ENCODE measurements at places on chromosomes 6 and 20.

DNA sequence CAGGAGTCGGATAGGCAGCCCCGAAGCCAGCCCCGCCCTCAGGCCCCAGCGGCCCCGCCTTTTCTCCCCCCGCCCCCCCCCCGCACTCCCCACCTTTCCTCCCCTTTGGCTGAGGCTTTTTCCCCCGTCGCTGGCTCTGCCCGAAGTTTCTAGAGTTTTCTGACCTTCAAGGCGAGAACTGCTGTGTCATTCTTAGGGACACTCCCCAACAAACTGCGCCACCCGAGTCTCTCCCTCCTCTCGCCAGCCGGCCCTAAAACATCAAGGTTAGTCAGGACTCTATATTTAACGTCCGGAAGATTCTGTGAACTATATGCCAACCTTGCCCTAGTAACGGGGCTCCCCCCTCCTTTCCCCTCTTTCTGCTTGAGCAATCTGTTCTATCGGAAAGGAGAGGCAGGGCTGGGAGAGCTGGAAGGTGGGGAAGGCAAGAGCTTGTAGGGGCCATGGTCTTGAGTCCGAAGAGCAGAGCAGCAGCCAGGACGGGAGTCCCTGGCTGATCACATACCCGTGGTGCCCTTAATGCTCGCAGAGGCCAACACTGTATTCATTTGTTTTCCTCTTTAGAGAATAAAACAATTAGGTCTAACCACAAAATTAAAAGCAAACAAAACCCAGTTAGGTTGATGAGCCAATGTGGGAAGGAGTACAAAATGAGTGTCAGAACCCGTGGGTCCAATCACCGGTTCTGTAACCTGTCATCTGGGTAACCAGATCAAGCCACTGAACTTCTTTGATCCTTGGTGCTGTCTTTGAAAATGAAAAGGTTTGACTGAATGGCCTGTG, 5.3 kb upstream of the HSPA1B start:
- DNase-seq: peak; percentile 88

DNA sequence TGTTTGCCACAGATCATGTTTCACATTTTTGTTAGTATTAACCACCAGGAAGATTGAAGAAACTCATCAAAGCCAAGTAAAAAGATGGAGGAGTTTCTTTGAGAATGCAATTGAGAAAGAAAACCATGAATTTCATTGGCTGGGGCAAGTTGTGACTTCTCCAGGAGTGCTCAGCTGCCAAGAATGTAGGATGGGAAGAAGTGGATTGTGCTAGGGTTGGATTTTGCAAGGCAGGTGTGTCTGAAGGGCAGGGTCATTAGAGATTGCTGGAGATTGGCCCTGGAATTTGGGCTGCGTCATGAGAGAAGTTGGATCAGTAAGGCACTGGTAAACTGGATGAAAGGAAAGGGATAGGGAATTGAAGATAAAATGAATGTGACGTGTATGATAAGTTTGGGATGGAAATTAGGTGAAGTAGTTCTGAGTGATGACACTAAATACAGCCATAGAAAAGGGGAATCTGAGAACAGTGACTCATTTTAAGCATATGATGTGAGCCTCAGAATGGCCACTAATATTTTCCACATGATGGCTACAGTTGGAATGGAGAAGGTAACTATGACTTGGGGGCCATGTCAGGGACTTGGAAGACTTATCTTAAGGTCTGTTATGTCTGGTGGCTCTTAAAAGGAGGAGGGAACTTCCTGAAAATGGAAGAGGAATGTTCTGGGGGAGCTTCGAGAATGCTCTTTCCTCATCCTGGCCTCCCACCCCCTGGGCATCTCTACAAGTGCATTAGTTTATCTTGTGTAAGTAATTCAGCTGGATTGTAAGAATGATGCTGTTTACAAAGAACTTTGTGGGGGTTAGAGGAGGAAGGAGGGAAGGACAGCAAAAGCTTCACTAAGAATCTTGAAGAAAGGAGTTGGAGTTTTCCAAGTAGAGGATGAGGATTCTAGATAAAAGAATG, 27.8 kb upstream of the ERVFRD-1 start:
- no peak for DNase-seq

GRCh38 chr6:25318589-25318988, 39.4 kb downstream of the CARMIL1 start:
- no peak for DNase-seq

GRCh38 chr6:13859871-13860555, 45.7 kb upstream of the MCUR1 start:
- no peak for DNase-seq

DNA sequence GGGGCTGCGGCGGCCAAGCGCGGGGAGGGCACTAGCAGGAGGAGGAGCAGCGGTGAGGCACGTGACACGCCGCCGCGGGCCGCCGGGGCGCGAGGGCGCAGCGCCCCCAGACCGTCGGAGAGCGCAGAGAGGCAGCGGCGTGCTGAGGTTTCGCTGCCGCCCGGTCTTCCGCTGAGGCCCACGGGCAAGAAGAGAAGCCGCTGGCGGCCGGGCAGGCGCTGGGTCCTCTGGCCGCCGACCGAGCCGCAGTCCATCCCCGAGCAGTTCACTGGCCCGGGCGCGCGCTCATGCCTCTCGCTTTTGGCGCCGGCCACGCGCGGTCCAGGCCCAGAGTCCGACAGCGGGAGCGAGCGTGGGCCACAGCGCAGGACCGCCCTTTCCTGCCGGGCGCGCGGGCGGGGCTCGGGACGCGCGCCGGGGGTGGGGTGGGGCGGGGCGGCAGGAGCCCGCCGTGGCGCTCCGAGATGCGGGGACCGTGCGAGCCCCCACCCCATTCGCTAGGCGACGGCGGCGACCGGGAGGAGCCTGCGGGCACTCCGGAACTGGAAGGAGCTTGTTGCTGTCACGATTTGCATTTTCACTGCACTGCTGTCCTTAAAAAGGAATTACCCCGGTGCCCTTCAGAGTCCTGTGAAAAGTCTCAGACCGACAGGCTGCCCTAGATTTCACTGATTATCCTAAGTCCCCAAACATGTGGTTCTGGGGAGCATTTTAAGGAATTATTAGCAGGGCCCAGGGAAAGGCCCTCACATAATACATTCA, at the start of gene MCUR1:
TSS of gene MCUR1 (minus strand) at position 382 of the 762 bp plus-strand sequence. CDS start at position 254, 128 bp downstream.
- peak; percentile 90 for DNase-seq

DNA sequence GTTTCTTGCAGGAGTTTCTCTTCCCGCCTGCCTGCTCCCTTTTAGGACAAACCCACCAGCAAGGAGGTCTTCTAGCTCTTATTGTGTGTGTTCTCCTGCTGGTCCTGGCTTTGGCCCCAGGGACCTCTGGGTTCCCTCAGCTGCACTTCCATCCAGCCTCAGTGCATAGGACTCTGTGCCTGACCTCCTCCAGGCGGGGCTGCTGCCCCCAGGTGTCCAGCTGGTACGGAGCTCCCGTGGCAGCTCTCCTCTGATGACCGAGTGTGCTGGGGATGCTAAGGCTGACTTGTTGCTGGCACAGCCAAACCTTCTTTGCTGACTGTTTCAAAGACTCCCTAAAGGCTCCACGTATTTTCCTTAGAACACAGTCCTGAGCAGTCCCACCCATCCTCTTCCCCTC, 167.6 kb upstream of the PROKR2 start:
- DNase-seq: no peak

DNA sequence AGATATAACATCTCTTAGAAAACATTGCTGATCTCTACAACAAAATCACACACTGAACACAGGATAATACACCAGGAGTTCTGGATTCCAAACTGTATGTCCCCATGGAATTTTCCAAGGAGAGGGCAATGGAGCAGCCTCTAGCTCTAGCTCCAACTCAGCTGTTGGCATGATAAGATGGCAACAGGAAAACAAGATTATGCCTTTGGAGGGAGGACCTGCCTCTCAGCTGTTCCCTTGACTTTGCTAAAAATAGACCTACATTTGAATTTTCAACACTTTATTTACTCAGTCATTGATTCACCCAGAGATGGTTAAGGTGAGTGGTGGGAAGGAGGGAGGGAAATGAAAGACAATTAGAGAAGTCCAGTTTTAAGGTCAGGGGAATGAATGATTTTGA, 246.7 kb downstream of the ALDH8A1 start:
- DNase-seq: no peak

GRCh38 chr20:63415647-63416391, 54.7 kb upstream of the CHRNA4 start:
- no peak for DNase-seq

DNA sequence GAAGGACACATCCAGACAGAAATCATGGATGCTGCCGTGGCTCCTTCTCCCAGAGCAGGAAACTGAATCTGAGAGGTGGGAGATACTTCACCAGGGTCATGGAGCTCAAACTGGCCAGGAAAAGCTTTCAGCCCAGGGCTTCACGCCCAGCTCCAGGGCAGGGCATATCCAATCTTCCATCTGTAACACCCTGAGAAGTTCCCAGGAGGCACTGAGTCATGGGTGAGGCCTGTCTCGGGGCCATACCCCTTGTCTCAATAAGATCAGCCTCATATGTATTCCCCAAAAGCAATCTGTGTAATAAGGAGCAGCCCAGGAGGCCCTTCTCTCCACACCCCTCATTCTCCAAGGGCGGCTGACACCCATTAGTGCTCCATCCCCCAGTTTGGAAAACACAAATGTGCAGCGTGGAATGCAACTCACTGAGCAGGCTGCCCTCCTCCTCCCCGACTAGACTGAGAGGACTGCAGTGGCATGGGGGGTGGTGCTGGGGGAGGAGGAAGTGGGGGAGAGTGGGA, 439.3 kb upstream of the SULF2 start:
- DNase-seq: no peak

DNA sequence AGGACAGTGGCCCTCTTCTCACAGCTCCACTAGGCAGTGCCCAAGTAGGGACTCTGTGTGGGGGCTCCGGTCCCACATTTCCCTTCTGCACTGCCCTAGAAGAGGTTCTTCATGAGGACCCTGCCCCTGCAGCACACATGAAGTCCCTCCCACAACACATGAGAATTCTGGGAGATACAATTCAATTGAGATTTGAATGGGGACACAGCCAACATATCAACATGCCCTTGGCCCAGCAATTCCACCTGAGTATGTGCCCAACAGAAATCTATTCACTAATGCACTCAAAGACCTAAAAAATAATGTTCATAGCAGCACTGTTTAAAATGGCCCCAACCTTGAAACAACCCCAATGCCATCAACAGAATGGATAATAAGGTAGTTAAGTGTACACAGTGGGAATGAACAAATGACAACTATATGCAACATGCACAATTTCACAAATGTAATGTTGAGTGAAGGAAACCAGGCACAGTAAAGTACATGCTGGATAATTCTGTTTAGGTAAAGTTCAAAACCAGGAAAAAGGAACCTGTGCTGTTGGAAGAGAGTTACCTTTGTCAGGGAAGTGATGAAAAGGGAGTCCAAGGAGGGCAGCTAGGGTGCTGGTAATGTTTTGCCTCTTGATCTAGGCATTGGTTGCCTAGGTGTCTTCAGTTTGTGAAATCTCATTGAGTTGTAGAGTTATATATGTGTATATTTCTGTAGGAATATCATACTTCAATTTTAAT, 16.1 kb downstream of the ISM1 start:
- DNase-seq: no peak

- no peak for DNase-seq
Observed at GRCh38 chr20:22371843-22372242, 212.5 kb downstream of the FOXA2 start.

DNA sequence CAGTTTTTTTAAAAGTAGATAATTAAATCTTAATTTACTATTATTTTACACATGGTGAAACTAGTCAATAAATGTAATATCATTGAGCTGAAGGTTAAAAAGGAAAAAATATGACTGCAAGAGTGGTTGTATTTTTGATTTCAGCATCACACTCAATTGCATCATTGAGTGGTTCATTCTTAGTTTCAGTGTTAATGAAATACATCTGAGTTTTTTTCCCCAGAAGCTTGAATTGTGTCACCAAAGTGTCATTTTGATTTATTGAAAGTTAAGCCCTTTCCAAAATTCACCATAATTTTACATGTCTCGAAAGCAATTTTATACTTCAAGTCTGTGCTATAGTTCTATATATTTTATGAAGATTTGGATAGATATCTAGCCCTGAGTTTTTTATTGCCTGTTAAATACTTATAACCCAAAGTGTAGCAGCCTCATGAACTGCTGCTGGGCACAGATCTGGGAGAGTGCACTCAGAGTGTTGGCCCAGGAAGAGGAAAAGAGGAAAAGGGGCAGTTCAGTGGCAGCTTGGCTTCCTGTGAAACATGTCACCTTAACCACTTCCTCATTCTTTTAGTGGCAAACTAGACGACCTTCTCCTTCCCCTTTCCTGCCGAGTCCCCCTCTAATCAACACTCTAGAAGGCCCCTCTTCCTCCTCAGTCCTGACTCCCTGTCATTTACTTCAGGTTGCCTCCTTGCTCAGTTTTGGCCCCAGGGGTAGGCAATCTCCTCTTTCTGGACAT, 140.7 kb downstream of the ESR1 start:
- no peak for DNase-seq

GRCh38 chr6:32759669-32760068, 3.7 kb downstream of the HLA-DQB2 start:
- no peak for DNase-seq

DNA sequence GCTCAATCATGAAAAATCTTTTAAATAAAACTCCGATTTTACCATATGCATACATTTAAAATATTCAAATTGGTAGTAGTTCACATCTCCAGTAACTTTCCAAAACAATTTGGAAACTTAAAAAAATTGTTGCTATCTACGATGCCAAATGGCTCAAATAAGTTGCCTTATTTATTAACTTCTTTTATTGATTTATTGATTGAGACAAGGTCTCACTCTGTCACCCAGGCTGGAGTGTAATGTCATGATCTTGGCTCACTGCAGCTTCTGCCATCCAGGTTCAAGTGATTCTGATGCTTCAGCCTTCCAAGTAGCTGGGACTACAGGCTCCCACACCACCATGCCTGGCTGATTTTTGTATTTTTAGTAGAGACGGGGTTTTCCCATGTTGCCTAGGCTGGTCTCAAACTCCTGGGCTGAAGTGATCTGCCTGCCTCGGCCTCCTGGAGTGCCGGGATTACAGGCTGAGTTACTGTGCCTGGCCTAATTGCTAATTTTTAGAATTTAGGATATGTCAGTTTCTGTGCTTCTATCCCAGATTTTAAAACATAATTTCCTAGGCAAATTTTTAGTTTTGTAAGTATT, 12.9 kb downstream of the NKX2-4 start:
- DNase-seq: no peak

DNA sequence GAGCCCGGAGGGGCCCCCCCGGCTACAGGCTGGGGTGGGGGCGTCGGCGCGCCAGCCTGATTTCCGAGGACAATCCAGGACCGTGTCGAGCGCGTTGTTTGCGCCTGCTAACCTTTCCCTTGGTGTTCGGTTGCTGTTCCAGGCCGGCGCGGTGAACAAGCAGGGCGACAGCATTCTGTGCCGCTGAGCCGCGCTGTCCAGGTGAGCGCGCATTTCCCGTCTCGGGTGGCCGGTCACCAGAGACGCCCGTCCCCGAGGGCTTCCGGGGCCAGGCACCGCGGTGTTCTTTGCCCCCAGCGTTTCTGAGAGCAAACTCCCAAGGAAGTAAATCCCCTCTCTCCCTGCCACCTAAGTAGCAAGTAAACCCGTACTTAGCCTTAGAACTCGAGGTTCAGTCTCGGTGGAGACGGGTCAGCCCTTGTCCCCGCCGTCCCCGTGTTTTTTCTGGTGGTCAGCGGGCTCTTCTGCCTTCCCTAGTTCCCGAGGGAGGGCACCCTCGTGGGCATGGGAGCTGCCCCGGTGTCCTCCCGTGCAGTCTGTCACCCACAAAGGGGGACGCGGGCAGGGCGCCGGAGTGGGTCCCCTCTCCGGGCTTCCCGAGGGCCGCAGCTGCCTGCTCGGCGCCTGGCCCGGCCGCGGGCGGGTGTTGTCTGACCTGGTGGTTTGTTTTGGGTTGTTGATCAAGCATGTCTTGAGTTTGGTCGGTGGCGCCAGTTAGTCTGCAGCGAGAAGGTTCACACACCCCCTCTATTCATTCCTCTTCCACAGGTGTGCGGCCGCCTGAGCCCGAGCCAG, 1.5 kb downstream of the ID4 start:
- DNase-seq: no peak

GRCh38 chr20:3811467-3812258, 8.7 kb upstream of the AP5S1 start:
- DNase-seq: peak; percentile 95

Measured in midbrain (tissue), 1 donor.